ENCODE measurements at places on chromosomes 2 and 18. TPM values are rescaled to one million over a fixed set of nuclear protein-coding genes. Genes with fewer than 3 reads are reported as not detected.
A peak's percentile ranks its signal among the peaks of the same experiment; 100 is the strongest.

- DNase-seq: peak; percentile 81
Observed at GRCh38 chr2:96970248-96970875, 16.0 kb downstream of the FAM178B start.

DNA sequence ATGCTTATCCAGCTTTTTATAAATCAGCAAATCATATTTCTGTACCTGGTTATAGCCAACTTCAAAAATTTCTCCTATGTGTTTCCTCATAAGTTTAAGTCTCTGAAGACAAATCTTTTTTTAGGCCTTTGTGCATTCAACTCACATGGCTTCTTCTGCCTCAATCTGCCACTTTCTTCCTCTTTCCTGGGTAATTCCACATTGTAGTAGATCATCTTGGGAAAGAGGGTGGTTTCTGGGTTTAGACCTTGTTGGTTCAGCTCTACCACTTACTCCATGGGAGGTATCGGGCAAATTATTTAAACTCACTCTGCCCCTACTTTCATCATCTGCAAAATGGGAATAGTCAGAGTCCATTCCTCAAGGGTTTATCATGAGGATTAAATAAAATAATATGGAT, 707.0 kb upstream of the ZEB2 start:
- DNase-seq: no peak

DNA sequence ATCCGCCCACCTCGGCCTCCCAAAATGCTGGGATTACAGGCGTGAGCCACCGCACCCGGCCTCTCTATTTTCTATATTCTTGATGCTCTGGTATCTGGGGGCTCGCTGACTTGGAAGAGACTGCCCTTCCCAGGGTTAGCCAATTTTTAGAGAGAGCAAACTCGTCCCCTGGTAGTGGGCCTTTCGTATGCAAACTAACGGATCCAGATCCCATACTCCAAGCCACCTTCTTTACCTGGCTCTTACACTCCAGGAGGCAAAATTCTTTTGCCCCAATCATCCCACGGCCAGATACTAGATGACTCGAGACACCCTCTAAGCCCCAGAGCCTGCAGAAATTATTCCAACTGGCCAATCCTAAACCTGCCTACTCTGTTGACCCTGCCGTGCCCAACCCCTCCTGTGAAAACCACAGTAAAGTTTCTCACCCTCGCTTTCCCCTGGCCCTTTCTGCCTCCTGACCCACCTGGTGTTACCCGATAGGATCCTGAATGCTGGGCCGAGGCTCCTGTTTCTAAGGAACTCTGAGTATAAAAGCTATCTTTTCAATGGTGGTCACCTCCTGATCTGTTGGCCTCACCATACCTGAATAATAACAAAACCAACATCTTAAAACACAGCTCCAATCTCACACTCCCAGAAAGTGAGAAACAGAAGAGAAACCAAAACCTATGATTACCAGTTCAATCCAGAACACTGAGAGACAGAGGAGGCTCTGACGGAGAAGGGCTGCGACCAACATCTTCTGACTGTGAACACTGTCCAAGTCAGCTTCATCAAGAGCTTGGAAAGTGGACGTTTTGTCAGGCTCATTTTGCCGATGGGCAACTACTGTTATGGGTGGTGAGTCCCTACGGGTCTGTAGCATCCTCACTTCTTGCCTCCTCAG, 57.6 kb upstream of the ZNF532 start:
- no peak for DNase-seq

DNA sequence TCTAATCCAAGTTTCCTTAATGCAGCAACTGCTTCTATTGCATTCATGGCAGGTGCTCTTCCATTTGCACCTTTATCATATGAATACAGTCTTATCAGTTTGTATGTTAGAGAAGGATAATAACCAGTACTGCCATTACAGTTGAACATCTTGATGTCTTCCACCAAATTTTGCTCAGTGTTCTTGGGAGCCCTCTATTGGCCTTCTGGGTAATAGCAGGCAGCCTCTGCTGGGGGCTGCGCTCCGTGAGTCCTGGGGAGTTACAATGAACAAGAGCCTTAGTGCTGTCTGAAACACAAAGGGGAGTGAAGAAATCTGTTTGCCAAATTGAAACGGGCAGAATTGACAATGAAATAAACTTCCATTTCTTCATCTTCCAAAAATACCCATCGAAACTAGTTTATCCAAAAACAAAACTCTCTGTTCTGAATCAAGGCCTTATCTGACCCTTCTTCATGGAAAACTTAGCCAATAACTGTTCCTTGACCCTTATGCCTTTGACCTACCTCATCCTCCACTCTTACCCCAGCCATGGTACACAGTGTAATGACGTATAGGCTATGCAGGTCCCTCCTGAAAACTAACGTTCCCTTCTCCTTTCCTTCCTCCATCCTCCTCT, 79.9 kb downstream of the ALK start:
- DNase-seq: peak; percentile 14

- DNase-seq: no peak
Observed at GRCh38 chr2:23595601-23596251, 210.7 kb downstream of the KLHL29 start.

GRCh38 chr2:203551778-203552177, 16.7 kb upstream of the RAPH1 start:
- peak; percentile 47 for DNase-seq

- no peak for DNase-seq
Observed at GRCh38 chr2:178478130-178478438, 316 bp downstream of the FKBP7 start.

DNA sequence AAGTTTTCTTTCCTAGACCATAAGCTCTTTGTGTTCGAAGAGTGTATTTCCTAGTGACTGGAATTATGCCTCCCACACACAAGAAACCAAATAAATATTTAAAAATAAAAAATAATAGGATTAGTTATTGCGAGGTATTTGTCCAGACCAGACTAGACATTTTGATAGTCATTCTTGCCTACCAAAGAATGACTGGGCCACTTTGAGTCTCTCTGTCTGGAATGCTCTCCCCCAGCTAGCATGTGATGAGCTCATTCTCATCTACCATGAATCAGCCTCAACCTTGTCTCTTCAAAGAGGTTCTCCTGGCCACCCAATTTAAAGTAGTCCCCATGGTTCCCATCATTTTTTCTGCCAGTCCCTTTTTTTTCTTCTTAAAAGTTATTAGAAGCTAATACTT, 13.9 kb upstream of the DSC1 start:
- no peak for DNase-seq

DNA sequence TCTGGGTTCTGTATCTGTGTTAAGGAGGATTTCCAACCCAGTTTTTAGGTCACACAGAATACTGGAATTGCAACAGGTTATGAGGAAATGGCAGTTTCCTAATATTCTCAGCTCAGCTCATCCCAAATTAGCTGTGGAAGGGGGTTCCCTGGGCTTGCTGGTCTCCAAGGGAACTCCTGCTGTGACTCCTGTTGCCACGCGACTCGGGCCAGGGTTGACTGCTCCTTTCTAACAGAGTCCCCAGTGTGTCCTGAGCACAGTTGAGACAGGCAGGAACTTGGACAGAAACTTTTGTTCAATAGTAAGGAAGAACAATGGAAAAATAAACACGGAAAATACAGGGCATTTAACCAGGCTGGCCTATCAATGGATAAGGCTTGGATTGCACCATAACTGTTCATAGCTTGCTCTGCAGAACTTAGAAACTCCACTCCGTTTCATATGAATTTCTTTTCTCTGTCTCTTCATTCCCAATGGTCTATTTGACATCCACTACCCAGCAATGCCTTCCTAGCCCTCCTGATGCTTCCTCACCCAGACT, 3.8 kb upstream of the ROCK2 start:
- no peak for DNase-seq

DNA sequence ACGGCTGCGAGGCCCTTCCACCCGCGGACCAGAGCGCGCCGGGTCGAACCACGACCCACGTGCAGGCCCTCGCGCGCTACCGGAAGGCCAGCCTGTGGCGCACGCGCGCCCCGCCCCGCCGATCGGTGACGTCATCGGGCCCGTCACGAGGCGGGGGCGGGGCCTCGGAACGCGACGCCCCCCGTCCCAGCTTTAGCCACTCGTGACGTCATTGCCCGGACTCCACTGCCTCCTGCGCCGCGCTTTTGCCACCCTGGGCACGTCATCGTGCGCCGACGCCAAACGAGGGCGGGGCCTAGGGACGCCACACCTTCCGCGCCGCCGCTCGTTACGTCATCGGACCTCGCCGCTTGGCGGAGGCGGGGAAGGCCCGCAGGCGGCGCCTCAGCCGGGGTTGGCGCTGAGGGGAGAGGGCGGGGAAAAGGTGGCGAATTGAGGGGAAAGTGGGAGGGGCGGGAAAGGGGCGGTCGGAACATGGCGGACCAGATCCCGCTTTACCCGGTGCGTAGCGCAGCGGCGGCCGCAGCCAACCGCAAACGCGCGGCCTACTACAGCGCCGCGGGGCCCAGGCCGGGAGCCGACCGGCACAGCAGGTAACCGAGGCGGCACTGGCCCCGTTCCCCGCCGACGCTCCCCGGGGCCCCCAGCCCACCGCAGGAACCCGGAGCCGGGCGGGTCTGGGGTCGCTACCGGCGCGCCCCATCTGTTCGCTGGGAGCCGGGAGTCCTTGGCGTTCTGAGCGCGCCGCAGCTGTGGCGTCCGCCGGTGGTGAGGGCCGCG, at the start of gene ATP9B:
Gene ATP9B, plus strand, starts transcription at position 458 of the 780 bp plus-strand sequence. Its CDS starts 17 bp downstream, at position 475.
- DNase-seq: peak; percentile 96

- no peak for DNase-seq
Observed at GRCh38 chr18:50298443-50299284, 11.2 kb upstream of the CXXC1 start.

- DNase-seq: no peak
Observed at GRCh38 chr2:6771634-6772611, 93.8 kb downstream of the CMPK2 start.

DNA sequence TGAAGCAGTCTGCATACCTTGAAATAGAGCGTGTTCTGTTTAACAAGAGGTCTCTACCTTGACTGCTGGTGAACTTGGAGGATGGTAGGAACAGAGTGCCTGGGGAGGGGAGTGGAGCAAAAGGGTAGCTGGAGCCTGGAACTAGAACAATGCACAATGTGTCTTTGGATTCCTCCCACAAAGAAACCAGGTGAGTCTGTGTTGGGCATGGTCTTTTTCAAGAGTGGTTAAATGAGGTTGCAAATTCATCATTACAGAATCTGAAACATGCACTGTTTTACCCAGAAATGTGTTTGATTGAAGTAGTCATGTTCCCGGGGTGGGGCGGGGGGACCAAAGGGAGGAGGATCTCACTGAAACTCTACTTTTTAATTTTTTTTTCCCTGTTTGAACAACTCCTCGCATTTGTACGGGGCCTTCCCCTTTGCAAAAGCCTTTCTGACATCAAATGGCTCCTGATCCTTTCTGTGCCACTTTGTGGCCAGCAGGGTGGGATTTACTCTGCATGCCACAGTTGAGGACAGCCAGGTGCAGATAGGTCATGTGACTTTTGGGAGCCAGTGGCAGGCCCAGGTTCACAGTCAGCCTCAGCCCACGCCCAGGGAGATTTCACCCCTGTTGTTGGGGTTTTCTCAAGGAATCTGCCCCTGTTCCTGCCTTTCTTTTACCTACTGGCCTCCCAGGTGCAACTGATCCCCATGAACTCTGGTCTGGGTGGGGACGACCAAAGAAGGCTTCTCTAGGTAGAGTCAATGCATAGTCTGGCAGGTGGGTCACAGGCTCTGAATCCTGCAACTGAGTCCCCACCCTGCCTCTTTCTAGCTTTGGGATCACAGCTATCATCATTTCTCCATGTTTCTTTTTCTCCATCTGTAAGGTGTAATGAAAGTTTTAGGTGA, 28.2 kb downstream of the MYCN start:
- no peak for DNase-seq

DNA sequence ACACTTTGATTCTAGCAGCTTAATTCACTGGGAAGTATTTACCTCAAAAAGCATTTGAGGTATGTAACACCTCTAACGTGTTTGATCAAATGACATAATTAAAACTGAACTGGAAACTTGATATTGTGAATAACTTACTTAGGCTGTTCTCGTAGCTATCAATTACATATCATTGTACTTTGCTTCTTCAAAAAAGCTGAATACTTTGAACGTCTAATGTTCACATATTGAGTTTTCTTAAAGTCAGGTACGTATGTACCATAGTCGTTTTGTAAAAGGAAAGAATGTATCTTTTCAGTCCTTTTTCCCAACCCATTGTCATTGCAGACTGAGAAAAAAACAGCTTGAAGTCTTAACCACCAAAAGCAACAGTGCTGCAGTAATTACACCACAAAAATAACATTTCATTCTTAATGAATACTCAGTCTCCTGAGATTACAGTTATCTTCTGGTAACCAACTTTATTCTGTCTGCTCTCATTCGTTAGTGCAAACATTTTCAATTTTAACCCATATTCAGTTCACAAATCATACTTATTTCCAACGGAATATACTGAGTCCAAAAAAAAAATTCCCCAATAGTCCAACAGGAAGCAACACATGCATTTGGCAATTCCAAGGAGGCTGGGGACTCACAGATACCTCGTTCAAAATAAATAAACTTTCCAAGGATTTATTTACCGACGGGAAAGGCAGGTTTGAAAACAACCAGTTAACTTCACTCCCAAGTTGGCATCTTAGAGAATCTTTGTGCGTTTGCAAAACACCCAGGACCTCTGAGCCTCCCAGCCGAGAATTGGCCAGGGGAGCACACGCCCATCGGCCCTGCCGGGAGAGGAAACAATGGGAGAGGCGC, 1.1 kb downstream of the CHN1 start:
- no peak for DNase-seq

- no peak for DNase-seq
Observed at GRCh38 chr2:236629961-236630872, 60.6 kb downstream of the ACKR3 start.

- DNase-seq: no peak
Observed at GRCh38 chr2:49224426-49225010, 70.2 kb upstream of the FSHR start.

- no peak for DNase-seq
Observed at GRCh38 chr18:68456985-68457384, 257.9 kb downstream of the TMX3 start.

DNA sequence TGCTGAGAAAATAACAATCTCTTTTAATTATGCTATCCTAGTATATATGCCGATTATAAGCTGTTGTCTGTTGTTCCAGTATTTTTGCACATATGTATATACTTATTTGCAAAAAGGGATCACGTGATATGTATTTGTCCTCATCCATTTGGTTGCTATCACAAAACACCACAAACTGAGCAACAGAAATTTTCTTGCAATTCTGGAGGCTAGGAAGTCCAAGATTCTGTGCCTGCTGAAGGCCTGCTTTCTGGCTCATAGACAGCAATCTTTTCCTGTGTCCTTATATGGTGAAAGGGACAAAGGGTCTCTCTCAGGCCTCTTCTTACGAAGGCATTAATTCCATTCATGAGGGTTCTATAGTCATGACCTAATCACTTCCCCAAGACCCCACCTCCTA, 186.5 kb downstream of the LPIN1 start:
- no peak for DNase-seq

GRCh38 chr2:132873738-132874137, 203.7 kb upstream of the LYPD1 start:
- DNase-seq: no peak

GRCh38 chr18:63843008-63843407, 44.5 kb upstream of the SERPINB2 start:
- no peak for DNase-seq

GRCh38 chr2:12607971-12608370, 108.8 kb upstream of the TRIB2 start:
- no peak for DNase-seq

UBE2F gene
- 40.4 TPM for total RNA-seq

COLEC11 gene
- total RNA-seq: 0.35 TPM

BUB1 gene
- 2.3 TPM for total RNA-seq

ITM2C gene
- total RNA-seq: 2,113 TPM

DUSP11 gene
- total RNA-seq: 22.5 TPM

ACADL gene
- 0.19 TPM for total RNA-seq

REG1A gene
- total RNA-seq: 885 TPM

GALNT14 gene
- not detected for total RNA-seq

Data from mucosa of descending colon (tissue), 3 donors.